Thyroid gland (tissue), 4 donors: ENCODE measurements at places on chromosomes 6 and 20. TPM values are rescaled to one million over a fixed set of nuclear protein-coding genes. Genes with fewer than 3 reads are reported as not detected.

Gene TBX18
- 1.3 TPM for total RNA-seq

Gene IRF4
- 1.1 TPM for total RNA-seq

Gene CRNKL1
- 24.8 TPM for total RNA-seq

Gene KCNG1
- total RNA-seq: not detected

- no peak overlapping the region for H3K27ac ChIP-seq
- H3K36me3 ChIP-seq: no peaks in the 10 kb centered on the region
- H3K27me3 ChIP-seq: no peaks in the 10 kb centered on the region
- H3K4me1 ChIP-seq: no peaks in the 10 kb centered on the region
- no peak for DNase-seq
These were observed 306.4 kb downstream of the CDKAL1 start for GRCh38 chr6:20840675-20841074.

GRCh38 chr20:6715401-6715941, 52.0 kb upstream of the BMP2 start:
- H3K4me1 ChIP-seq: peaks cover 3% of the 10 kb centered on the region
- no peak overlapping the region for H3K27ac ChIP-seq
- DNase-seq: no peak

DNA sequence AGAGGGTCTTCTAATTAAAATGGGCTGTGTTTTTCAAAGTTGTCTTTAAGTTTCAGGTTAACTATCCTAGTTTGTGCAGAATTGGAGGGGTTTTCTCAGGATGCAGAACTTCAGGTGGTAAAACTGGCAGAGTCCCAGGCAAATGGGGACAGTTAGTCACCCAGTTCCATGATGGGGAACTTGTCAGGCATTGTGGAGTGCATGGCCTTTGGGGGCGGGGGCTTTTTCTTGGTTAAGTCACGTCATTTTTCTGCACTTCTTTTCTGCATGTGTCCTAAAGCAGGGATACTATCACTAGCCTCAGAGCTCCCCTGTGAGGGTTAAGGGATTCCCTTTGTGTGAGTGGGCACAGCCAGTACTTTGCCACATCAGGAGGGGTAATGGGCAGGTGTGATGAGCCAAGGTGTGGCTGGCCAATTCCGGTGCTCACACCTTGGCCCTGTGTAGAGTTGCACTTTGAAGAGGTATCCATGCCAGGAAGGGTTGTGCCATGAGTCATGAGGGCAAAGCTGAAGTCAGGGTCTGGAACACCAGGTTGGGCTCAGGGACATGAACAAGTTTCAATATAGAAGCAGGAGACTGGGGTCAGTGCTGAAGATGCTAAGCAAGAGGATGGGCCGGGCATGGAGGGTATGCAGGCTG, 126.0 kb upstream of the RREB1 start:
- no peaks in the 10 kb centered on the region for H3K27me3 ChIP-seq
- DNase-seq: peak; percentile 69
- H3K27ac ChIP-seq: no peak overlapping the region
- no peaks in the 10 kb centered on the region for H3K36me3 ChIP-seq

DNA sequence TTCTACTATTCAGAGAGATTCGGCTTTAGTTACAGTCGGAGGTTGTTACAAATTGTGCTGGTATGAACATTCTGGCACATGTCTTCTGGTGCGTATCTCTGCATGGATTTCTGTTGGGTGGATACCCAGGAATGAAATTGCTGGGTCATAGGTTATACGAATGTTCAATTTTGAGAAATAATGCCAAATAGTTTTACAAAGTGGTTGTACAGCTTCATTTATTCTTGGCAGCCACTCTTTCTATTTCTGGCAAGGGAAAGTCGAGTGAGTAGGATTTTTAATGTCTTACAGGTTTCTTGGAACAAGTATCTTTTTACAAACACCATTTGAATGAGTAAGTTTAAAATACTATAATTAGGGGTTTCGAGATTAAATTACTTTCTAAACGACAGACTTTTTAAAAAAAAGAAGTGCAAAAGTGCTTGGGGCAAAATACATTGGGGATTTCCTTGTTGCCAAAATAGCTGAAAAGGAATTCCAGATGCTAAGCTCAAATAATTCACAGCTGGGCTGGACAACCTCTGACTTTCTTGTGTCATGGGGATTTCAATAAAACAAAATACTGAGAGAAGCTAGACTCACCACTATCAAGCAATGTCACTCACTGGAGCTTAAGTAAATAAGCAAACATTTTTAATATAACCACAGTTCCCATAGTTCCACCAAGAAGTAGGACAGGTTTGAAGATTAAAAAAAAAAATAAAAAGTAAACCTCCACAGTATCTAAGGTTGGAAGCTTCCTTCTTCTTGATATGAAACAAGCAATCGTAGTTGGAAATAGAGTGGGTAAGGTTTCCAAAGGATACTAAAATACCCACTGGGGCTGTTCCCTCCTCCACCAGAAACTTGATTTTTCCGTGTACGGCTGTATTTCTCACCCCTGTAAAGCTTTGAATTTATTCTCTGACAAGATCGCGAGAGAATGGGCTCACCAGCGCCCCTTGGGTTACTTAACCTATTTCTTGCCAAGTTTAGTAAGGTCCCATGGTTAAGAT, 21.6 kb upstream of the GFOD1 start:
- no peak for DNase-seq
- H3K36me3 ChIP-seq: no peaks in the 10 kb centered on the region
- no peak overlapping the region for H3K27ac ChIP-seq
- H3K4me1 ChIP-seq: no peaks in the 10 kb centered on the region
- no peak overlapping the region for H3K4me3 ChIP-seq
- no peaks in the 10 kb centered on the region for H3K27me3 ChIP-seq

DNA sequence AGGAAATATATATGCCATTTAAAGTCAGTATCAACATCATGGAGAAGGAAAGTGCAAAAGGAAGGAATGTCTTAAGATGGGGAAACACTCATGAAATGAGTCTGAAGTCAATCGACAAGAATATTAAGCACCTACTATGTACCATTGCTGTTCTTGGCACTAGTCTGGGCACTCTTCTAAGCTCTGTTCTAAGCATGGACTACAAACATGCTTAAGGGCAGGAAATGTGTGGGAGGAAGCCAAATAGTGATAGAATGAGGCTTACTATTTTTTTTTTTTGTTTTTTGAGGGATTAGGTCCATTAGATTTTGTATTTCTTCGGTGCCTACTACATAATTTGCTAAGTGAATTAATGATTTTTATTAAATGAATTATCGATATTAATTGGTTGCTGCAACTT, 83.8 kb upstream of the SUPT3H start:
- no peaks in the 10 kb centered on the region for H3K27me3 ChIP-seq
- no peak overlapping the region for H3K27ac ChIP-seq
- no peak for DNase-seq
- H3K4me3 ChIP-seq: no peak overlapping the region

DNA sequence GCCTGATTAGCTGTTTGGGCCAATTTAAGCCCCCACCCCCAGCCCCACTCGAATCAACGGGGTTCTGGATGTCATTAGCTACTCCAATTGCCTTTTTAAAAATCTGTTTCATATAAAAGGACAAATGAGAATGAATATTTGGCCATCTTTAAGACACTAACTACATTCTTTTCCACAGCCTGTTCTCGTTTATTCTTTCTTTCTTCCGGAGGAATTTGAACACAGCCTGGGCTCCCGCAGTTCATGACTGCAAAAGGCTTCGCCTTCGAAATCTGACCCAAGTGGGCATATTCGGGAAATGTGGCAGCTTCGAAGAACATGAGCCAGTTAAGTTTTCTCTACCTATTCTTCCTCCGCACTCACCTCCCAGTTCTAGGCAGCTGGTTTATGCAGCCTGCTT, 49.4 kb upstream of the NFATC2 start:
- no peaks in the 10 kb centered on the region for H3K27me3 ChIP-seq
- H3K36me3 ChIP-seq: no peaks in the 10 kb centered on the region
- no peak overlapping the region for H3K4me3 ChIP-seq
- H3K27ac ChIP-seq: no peak overlapping the region
- no peak for DNase-seq
- no peaks in the 10 kb centered on the region for H3K4me1 ChIP-seq

DNA sequence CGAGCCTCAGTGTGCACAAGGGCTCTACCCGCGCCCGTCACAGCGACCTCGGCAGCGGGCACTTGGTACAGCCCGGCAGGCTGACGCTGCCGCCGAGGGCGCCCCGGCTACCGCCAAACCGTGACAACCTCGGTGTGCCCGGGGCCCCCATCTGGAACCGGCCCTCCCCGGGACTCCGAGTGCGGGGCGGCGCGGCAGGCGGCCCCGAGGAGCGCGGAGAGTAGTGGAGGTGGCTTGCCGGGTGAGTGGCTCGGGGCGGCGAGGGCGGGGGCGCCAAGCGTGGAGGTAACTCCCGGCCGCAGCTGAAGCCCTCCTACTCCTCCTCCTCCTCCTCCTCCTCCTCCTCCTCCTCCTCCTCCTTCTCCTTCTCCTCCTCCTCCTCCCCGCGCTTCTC, at the start of gene ISM1:
ISM1 (plus strand) TSS at position 371 of the 394 bp plus-strand sequence. CDS start 503 bp downstream, outside the sequence.
- no peaks in the 10 kb centered on the region for H3K27me3 ChIP-seq
- peak within 1 kb of the TSS; percentile 92 for H3K27ac ChIP-seq
- DNase-seq: peak; percentile 89
- no peaks in the 10 kb centered on the region for H3K36me3 ChIP-seq
- H3K4me1 ChIP-seq: peaks cover 9% of the 10 kb centered on the region
